Stimulated activated CD8-positive, alpha-beta memory T cell treated with anti-CD3 and anti-CD28 coated beads, Interleukin-4, amount 100 ng/mL, for 1 hour (primary cell): ENCODE measurements at places on chromosomes 3 and 15.

DNA sequence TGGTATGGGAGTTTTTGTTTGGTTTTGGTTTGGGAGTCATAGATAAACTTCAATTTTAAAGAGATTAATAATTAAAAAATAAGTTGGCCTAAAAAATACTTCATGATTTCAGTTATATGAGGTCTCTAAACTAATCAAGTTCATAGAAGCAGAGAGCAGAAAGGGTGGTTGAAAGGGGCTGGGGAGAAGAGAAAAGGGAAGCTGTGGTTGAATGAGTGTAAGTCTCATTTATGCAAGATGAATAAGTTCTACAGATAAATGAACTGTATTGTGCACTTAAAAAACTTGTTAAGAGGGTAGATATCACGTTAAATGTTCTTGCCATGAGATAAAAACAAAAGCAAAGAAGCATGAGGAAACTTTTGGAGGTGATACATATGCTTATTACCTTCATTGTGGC, 188.7 kb downstream of the NSUN3 start:
- DNase-seq = no peak

- DNase-seq = no peak
These were observed 2.3 kb downstream of the BBX start for GRCh38 chr3:107524841-107525643.

DNA sequence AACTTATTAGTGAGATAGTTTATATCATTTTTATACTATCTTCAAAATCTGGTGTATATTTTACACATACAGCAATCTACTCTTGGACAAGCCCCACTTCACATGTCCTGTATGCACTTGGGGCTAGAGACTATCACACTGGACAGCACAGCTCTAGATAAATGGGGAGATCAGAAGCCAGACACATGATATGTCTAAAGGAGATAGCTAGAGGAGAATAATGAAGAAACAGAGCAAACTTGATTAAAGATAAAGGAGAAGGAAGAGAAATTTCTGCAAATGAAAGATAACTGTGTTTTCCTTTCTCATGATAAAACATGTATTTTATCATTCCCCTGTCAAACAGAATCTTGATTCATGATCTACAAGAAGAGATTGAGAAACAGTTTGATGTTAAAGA, 13.0 kb downstream of the CPA3 start:
- DNase-seq = no peak

- DNase-seq = no peak
These were observed 54.4 kb upstream of the PPP2R3A start for GRCh38 chr3:135911110-135911509.

DNA sequence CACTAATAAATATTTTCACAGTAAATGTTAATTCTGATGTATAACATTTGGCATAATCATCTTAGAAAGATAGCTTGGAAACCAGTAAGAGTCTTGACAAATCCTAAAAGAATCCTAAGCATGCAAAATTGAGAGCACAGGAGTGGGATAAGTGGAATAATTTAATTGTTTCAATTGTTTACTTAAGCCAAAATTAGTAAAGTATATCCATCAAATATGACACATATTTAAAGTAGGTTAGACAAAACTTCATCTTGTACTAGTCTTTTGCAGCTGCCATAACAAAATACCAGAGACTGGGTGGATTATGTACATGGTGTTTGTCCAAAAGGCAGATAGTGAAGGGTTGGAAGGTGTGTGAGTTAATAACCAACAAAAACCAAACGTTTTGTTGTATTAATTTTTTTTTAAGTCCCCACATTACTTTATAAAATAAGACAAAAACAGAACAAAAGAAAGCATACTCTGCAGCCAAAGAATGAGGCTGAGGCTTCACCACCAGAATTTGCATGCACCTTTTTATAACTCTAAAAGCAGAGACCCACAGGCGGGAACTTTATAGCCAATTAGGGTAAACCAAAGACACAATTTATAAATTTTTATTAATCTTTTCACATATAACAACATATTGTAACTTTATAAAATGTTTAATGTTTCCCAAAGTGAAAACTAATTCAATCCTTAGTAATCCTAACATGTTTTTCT, 41.9 kb upstream of the CD200R1L start:
- no peak for DNase-seq

DNA sequence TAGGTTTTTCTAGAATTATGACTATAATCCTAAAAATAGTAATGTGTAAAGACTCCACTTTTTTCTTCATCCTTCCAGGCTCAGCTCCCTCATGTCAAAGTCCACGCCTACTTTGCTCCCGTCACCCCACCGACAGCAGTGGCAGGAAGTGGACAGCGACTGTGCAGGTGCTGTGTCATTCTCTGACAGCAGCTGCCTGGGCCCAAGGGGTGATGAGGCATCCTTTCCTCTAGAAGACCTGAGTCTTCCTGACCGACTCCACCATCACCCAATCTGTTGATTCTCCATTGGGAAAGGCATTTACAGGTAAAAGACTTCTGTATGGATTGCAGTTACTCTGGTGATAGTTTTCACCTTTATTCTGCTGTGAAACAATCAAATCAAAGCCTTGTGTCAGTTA, 54.8 kb downstream of the UBP1 start:
- no peak for DNase-seq

DNA sequence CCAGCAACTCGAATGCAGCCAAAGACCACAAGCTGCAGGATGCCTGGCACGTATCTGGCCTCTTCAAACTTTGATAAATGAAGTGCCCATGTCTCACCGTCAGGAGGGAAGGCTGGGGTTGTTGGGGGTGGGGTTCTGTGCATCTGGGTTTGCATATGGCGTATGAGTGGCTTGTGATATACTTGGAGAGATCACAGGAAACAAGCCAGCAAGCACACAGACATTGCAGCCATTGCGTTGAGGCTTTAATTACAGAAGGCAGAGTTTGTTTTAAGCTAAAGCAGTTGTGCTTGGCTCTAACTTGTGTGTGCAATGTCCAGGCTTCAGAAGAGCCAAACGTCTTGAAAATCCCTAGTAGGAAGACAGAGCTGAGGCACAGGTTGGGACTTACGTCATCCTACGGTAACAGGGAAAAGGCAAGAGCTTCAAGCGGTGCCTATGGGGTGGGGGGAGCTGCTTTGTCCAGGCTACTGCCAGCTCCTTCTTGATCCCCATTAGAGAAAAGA, 109.2 kb downstream of the ASB7 start:
- no peak for DNase-seq

DNA sequence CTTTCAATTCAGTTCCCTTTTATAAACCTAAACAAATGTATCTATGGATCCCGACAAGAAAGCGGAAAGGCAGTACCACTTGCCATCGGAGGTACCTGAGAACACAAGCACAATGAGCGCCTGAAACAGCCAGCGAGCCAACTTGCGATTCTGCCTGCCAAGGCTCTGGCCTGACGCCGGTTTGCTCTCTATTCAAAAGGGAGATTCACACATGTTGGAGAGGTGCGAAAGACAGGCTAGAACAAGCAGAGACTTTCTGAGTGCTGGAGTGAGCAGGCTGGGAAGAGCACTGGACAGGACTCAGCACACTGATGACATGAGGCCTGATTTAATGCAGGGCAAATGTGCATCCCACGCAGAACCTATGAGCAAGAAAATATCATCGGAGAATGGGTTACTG, 17.7 kb upstream of the PRR23E start:
- no peak for DNase-seq

DNA sequence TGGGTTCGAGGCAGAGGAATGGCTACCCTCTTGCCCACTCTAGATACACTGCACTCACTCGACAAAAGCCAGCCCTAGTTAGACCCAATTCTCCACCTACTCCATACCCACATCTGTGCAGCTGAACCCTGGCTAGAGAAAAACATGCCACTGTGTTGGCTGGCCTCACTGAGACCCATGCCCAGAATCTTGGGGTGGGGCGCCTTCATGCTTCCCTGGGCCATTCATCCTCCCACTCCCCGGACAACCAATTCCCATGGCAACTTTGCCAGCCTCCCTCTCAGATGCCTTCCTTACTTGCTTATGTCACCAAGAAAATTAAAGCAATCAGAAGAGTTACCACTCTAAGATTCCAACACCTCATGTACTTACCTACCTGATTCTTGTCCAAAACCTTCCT, 9.2 kb upstream of the LIMD1 start:
- DNase-seq = no peak

GRCh38 chr15:62989366-62990055, 53.0 kb upstream of the TPM1 start:
- DNase-seq = no peak

GRCh38 chr15:73885954-73886700, 12.8 kb downstream of the TBC1D21 start:
- DNase-seq = no peak

- DNase-seq = no peak
These were observed 460.0 kb upstream of the TBL1XR1 start for GRCh38 chr3:177657243-177657642.

- DNase-seq = no peak
These were observed 244.7 kb upstream of the ZPLD1 start for GRCh38 chr3:102189956-102190723.

DNA sequence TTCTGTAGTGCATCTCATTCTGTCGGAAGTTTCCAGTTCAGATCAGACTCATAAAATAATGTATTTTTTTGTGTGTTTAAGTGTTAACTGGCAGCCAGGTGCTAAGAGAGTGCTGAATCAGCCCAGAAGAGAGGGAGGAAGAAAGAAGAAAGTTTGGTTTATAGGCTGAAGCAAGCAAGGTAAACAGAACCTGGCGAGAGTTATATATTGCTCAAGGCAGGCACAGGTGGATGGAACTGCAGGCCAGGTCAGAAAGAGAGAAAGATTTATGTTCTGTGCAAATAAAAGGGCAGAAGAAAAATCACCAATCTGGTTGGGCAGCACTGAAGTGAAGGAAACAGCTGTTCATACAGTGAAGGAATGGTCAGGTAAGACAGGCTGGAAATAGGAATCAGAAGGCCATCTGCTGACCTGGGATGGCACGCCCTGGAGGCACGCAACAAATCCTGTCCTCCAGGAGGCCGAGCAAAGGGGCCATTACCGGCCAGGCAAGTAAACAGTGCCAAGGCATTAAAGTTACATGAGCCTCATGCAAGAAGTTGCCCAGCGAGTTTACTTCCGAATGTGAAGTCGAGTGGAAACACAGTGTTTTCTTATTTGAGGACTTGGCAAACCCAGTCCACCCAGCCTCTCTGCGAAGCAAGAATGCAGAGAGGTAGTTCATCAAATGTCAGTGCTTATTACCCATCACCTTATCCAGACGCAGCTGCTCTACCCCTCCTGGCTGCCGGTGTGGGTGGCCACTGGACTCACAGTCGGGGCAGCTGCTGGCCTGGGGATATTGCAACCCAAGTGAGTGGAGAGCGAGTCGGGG, 309.8 kb downstream of the VPS13C start:
- no peak for DNase-seq

GRCh38 chr3:157132341-157132740, 27.6 kb downstream of the CCNL1 start:
- DNase-seq = no peak

GRCh38 chr3:18837137-18837755, 311.1 kb upstream of the KCNH8 start:
- no peak for DNase-seq

DNA sequence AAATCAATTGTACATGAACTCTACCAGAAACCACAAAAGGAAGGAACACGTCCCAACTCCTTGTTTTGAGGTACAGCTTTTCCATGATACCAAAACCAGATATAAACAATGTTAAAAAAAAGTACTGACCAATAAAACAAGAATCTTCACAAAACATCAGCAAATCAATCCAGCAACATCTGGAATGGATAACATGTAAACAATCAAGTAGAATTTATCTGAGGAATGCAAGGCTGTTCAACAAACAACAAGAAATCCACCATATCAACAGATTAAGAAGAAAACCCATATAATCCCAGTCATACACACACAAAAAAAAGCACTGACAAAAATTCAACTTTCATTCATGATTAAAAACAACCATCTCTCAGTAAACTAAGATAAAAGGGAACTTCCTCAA, 26.7 kb downstream of the TJP1 start:
- DNase-seq = no peak

- no peak for DNase-seq
These were observed 88.0 kb downstream of the CRTC3 start for GRCh38 chr15:90617668-90618097.

- no peak for DNase-seq
These were observed 15.0 kb upstream of the THBS1 start for GRCh38 chr15:39565851-39566250.

DNA sequence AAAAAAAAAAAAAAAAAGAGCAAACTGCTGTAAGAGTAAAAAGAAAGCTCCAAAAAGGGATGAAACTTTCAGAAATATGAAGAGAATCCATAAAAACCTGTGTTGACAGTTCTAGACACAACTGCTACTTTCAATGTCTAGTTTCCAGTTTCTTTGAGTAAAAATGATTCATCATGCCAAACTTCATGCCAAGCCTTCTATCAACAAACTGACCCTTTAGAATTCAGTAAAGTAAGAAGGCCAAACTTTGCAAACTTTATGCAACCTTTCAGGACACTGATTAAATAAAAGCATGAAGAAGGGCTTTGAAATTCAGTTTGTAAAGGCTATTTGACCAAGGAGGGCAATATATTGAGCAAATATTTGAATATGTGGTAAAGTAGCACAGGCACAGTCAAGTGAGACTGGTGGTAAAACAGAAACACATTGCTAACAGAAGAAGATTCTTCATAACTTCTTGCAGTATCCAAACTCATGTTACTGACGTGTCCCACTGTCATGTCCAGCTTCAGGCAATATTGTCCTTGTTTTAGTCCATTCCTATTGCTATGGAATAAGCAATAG, 56.3 kb upstream of the CFAP20DC start:
- no peak for DNase-seq

GRCh38 chr3:43249405-43249804, 36.9 kb upstream of the SNRK start:
- no peak for DNase-seq

GRCh38 chr3:123432832-123433523, 15.9 kb downstream of the ADCY5 start:
- DNase-seq = no peak

- DNase-seq = no peak
These were observed 362.3 kb upstream of the CBLB start for GRCh38 chr3:106231086-106231485.

DNA sequence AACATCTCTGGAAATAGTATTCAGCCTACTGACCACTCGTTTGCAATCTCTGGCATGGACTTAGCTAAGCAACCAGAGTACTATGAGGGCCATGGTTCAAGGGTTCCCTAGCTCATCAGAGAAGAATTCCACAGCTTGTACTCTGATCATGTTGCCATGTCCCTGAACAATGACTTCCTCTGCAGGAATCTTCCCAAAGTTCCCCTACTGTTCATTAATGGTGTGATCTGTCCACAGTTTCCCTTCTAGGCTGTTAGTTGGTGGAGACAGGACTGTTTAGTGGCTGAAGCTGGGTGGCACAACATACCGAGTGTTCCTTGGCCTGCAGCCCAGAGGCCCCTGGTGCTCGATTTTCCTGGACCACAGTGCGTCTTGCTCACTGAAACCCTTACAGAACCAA, 44.4 kb upstream of the GALNT15 start:
- no peak for DNase-seq
